ENCODE measurements at places on chromosomes 7 and 10.

- DNase-seq: peak; percentile 42
Observed at GRCh38 chr10:133257489-133258065, 19.1 kb downstream of the ADAM8 start.

- DNase-seq: no peak
Observed at GRCh38 chr10:79207726-79208125, 139.0 kb downstream of the ZMIZ1 start.

DNA sequence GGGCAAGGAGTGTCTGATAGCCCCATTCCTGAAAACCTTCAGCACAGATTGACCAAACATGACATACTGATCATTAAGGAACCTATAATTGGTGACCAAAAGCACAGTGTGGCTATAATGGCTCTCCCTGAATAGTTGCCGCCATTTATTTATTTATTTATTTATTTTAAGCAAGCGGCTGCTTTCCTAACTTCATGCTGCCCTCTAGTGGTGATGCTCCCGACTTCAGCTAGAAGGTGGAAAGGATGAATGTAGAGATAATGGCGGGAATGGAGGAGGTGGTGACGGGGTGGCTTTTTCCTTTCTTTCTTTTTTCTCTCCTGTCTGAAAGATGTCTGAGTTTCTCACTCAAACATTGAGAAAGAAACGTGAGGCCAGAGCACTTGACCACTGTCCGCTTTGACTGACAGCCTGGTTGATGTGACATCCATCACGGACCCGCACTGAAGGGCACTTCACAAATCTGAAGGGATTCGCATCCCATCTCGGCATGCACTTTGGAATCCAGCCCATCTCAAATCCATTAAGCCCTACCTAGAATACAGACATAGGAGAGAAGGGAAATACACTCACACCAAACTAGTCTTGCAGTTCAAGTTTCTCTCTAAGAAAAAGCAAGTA is 1090.1 kb downstream of the KCNMA1 start:
- peak; percentile 80 for DNase-seq

- DNase-seq: no peak
Observed at GRCh38 chr7:141864765-141865447, 23.6 kb upstream of the PRSS37 start.

GRCh38 chr10:131656431-131656841 is 244.4 kb upstream of the PPP2R2D start:
- no peak for DNase-seq

- no peak for DNase-seq
Observed at GRCh38 chr7:150627959-150628358, 4.2 kb downstream of the GIMAP6 start.

DNA sequence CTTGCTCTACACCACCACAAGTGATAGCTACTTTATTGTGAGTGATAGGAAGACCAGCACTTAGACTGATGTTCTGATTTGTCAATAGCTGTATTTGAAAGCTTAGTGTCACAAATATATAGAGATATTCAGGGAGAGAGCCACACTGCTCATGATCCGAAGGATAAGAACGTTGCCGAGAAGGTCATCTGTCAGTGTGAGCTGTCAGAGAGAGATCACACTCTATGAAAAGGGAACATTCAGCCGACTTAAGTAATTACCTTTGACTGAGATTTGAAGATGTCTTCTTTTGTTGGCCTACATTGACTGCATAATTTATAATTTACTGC is 322.6 kb downstream of the TFEC start:
- no peak for DNase-seq
